CD8-positive, alpha-beta memory T cell (primary cell): ENCODE measurements at places on chromosomes 13 and 19.

- H3K4me1 ChIP-seq, result peaks cover 18% of the 10 kb centered on the region
- no peaks in the 10 kb centered on the region for H3K36me3 ChIP-seq
- peak; percentile 62 for DNase-seq
- H3K27me3 ChIP-seq, result peaks cover 32% of the 10 kb centered on the region
- no peak overlapping the region for H3K4me3 ChIP-seq
Measured at GRCh38 chr19:53906211-53907192, 2.6 kb upstream of the CACNG7 start.

DNA sequence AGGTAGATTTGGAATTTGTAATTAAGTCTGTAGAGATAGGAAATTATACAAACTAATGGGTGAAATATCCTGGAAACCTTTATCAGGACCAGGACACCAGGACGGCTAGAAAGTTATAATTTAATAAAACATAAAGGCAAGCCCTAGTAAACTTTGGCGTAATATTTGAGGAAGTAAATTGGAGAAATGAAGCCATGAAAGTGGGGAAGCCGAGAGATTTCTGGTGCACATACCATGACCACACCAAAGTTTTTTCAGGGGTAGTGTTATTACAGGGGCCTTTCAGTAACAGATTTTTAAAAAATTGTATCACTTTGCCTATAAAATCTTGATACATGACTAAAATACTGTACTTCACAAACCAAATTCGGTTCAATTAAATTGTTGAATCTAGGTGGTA lies 54.7 kb upstream of the URAD start:
- H3K4me3 ChIP-seq, result no peak overlapping the region
- no peaks in the 10 kb centered on the region for H3K36me3 ChIP-seq
- no peak overlapping the region for H3K27ac ChIP-seq
- no peaks in the 10 kb centered on the region for H3K27me3 ChIP-seq

- DNase-seq, result peak; percentile 76
- H3K36me3 ChIP-seq, result no peaks in the 10 kb centered on the region
- H3K27me3 ChIP-seq, result no peaks in the 10 kb centered on the region
- peaks cover 19% of the 10 kb centered on the region for H3K4me1 ChIP-seq
- no peak overlapping the region for H3K27ac ChIP-seq
- H3K4me3 ChIP-seq, result no peak overlapping the region
Measured at GRCh38 chr19:42440357-42441048, 2.2 kb downstream of the CXCL17 start.

DNA sequence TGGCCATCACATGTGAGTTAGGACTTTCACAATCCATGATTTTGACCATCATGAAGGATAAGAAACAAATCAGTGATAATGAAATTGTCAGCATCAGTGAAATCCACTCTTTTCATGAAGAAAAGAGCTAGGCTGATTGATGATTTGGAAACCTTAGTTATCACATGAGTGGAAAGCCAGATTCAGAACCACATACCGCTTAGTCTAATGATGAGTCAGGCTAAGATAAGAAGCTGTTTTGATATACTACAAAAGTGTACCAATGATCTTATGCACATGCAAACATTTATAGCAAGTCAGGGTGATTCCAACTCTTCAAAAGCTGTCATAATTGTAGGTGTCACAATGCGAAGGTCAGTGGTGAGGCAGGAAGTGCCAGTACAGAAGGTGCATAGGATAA lies 519.3 kb downstream of the GPC6 start:
- H3K36me3 ChIP-seq, result no peaks in the 10 kb centered on the region
- H3K27ac ChIP-seq, result no peak overlapping the region
- H3K4me3 ChIP-seq, result no peak overlapping the region
- no peaks in the 10 kb centered on the region for H3K27me3 ChIP-seq

GRCh38 chr19:10335352-10335985 lies 2.1 kb upstream of the RAVER1 start:
- no peak overlapping the region for H3K27ac ChIP-seq
- H3K27me3 ChIP-seq, result no peaks in the 10 kb centered on the region
- DNase-seq, result no peak
- peaks cover 7% of the 10 kb centered on the region for H3K36me3 ChIP-seq
- no peak overlapping the region for H3K4me3 ChIP-seq
- peaks cover 45% of the 10 kb centered on the region for H3K4me1 ChIP-seq

DNA sequence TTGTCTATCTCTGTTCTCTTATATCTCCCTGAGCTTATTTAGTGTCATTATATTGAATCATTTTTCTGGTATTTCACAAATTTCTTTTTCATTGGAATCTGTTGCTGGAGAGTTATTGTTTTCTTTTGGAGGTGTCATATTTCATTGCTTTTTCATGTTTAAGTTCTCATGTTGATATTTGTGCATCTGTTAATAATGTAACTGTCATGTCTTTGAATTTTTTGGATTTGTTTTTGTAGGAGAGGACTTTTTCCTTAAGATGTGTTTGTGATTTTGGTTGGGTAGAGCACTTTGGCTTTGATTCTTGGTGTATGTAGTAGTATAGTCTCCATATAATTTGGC lies 64.0 kb downstream of the DNAJC3 start:
- no peak for DNase-seq
- no peaks in the 10 kb centered on the region for H3K4me1 ChIP-seq

GRCh38 chr13:40193286-40194223 lies 472.9 kb downstream of the FOXO1 start:
- no peak for DNase-seq
- H3K27me3 ChIP-seq, result no peaks in the 10 kb centered on the region
- no peaks in the 10 kb centered on the region for H3K36me3 ChIP-seq
